ENCODE measurements at places on chromosomes 2 and 18.

GRCh38 chr2:67674668-67675067 is 277.5 kb downstream of the ETAA1 start:
- no peak for DNase-seq

- no peak for DNase-seq
These were observed 408.7 kb upstream of the TCF4 start for GRCh38 chr18:55996717-55997116.

DNA sequence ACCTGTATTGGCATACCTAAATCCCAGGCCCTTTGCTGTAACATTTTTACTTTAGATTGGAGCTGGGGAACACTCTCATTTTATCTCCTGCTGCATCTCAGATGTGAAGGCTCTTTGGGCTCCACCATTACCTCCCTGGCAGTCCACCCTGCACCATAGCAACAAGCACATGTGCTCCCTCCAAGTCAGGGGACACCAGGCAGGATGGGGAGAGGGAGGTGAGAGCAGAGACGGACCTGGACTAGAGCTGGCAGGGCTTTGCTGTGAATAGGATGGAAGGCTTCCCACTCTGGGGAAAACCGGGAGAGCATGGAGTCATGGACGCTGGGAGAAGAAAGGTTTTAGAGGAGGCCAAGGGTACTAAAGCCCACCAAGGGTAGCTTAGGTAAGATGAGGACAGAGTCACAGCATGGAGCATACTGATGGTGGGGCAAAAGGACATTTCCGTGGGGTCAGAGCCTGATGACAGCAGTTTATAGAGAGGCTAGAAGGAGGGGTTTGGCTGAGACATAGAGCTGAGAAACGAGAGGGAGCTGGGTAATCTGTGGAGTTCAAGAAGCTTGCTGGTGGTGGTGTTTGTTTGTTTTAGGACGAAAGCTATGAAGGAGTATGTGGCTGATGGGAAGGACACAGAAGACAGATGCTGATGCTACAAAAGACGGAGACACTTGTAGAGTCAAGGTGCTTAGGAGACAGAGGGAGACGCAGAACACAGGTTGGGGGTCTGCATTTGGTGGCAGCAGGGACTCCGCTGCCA is 134.8 kb downstream of the COL6A3 start:
- no peak for DNase-seq

DNA sequence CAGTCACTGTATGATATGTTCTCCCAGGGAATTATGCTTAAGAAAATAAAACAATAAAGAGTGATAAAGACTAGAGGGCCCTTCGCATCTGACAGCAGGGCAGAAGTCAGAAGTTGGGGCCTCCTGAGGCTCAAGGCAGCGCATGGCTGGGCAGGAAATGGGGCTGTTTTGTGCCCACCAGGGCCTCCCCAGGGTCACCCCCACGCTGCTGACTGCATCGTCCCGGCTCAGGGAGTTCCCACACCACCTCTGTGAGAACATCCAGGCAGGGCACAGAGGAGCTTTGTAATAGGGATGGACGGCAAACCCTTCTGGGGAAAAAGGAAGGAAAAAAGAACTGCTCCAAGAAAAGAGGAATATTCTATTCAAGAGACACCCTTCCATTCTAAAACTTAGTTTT is 41.2 kb downstream of the PAX3 start:
- no peak for DNase-seq

GRCh38 chr18:49241852-49242251 is 218.6 kb downstream of the DYM start:
- DNase-seq = no peak

DNA sequence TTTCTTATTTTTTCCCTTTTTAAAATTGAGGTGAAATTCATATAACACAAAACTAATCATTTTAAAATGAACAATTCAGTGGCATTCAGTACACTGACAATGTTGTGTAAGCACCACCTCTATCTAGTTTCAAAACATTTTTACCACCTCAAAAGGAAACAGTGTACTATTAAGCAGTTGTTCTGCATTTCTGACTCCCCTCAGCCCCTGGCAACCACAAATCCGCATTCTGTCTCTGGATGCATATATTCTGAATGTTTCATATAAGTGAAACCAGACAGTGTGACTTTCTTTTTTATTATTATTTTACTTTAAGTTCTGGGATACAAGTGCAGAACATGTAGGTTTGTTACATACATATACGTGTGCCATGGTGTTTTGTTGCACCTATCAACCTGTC is 19.2 kb upstream of the TANK start:
- no peak for DNase-seq

GRCh38 chr2:193581807-193582206 is 1387.1 kb upstream of the TMEFF2 start:
- DNase-seq = no peak

DNA sequence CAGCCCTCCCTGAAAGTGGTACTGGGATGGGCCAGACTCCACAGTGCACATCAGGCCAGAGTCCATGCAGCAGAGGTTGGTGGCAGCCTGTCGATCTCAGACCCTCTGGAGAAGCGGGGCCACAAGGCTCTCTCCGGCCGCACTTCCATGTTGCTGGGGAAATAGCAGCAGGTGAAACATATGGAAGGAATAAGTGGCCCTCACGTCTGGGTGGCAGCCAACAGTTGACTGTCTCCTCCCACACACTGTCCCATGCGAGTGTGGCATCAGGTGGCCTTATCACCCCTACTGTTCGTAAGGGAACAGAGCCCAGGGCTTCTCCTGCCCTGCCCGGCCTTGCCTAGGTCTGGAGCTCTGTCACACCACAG is 58.1 kb upstream of the FOSL2 start:
- no peak for DNase-seq

- DNase-seq = no peak
These were observed 83.5 kb downstream of the EIPR1 start for GRCh38 chr2:3294069-3294468.

DNA sequence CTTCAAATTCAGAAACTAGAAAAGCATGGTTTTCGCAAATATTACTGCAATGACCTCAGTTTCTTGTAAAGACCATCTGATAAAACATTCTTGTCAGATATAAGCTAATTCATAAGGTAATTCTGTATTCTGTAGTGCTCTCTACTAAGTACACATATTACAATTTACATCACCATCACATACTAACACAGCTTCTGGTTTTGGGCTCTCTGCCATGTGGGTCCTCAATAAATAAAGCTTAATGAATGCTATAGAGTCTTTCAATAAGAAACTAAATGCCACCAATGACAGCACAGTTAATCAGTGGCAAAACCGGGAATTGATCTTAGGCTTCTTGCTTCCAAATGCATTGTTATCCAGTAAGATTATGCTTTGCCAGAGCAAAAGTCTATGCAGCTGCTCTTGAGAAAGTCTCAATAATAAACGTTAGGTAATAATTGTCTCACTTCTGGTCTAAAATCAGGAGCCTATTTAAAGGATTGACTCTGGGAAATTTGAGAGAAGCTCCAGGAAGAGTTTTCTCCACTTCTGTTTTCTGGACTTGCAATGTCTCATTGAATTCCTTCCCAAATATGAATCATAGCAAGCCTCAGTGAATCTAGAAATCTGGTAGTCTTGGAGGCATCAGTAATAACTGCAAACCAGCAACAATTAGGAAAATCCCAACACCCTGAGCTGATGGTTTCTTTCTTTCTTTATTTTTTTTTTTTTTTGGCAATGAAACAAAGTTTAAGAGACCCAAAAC is 67.9 kb upstream of the RAPGEF4 start:
- DNase-seq = no peak

- DNase-seq = no peak
These were observed at the start of gene FAP for GRCh38 chr2:162243294-162243693. Gene FAP (minus strand): TSS chr2:162243445. CDS start chr2:162243327, 118 bp downstream.

- DNase-seq = no peak
These were observed 59.8 kb downstream of the LDAH start for GRCh38 chr2:20762945-20763683.

GRCh38 chr18:11999429-11999828 is 18.1 kb downstream of the IMPA2 start:
- DNase-seq = no peak

- DNase-seq = no peak
These were observed 90.3 kb downstream of the LRP2 start for GRCh38 chr2:169272010-169272409.

GRCh38 chr2:187403568-187404260 is 44.3 kb downstream of the CALCRL start:
- DNase-seq = no peak

GRCh38 chr2:74551530-74551929 is 2.2 kb downstream of the LOXL3 start:
- no peak for DNase-seq

DNA sequence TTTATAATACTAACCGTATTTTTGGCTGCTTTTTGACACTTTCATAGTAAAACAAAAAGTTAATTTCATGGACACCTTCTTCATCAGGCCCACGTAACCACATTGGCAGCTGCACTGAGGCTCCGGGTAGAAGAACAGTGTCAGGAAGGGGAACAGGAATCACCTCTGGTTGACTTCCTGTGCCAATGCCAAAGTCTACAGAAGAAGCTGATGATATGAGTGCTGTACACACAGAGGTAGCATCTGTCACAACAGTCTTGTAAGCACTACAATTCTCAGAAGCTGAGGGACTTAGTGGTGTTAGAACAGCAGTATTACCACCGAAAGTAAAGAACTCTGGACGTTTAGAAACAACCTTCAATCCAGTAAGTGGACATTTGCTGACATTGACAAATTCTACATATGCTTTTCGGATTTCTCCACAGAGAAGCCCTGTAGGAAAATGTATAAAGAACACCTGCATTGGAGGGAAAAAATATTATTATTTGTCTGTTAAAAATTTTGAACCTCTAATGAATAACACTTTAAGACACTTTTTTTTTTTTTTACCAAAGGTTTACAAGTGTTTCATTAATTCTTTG is 85.3 kb downstream of the TRAPPC8 start:
- DNase-seq = no peak

DNA sequence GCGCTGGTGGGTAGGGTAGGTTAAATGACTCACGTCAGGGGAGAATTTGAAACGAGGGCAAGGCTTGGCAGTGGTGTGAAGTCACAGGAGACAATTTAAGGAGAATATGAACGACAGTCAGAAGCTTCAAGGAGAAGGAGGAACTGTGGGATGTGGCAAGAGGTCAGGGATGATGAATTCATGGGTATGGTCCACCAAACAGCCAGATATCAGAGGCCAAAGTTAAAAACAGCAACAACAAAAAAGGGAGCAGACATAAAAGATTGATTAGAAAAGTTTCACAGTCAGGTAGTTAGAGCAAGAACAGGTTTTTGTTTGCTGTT is 1.4 kb upstream of the ZNF396 start:
- DNase-seq = no peak

- no peak for DNase-seq
These were observed 189.5 kb downstream of the MTCL1 start for GRCh38 chr18:8894823-8895222.

GRCh38 chr2:71154798-71155197 is 24.4 kb downstream of the MPHOSPH10 start:
- DNase-seq = no peak

- no peak for DNase-seq
These were observed 121.6 kb downstream of the GALNT1 start for GRCh38 chr18:35703043-35703688.

GRCh38 chr2:46973673-46974072 is 58.1 kb upstream of the MCFD2 start:
- DNase-seq = no peak

GRCh38 chr2:11764359-11764758 is 17.9 kb downstream of the LPIN1 start:
- DNase-seq = no peak

GRCh38 chr18:3151399-3152264 is 68.1 kb downstream of the MYOM1 start:
- DNase-seq = no peak

DNA sequence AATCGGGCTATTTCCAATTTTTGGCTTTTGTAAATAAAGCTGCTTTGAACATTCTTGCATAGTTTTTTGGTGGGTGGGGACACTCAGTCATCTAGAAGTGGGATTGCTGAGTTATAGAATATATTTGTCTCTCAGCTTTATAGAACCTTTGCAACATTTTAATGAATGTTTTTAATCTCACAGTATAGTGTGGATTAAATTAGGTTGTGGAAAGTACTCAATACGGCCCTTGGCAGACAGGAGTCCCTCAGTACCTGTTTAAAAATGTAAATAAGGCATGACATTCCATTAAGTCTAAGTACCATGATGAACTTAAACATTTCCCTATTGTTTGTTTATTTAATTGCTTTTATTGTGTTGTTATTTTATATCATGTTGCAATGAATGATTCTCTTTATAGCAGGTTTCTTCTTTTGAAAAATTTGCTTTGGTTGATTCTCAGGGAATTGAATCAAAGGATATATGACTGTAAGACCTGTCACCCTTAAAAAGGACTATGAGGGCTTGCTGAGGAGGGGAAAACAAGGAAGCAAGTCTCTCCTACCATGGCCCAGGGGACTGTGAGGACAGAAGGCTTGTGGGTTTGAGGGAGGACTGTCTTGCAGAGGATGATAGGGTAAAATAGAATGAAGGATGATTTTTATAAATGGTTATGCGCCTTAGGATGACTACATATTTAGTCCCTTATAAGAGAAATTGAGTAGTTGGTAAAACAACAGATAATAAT is 165.1 kb downstream of the RPIA start:
- no peak for DNase-seq

DNA sequence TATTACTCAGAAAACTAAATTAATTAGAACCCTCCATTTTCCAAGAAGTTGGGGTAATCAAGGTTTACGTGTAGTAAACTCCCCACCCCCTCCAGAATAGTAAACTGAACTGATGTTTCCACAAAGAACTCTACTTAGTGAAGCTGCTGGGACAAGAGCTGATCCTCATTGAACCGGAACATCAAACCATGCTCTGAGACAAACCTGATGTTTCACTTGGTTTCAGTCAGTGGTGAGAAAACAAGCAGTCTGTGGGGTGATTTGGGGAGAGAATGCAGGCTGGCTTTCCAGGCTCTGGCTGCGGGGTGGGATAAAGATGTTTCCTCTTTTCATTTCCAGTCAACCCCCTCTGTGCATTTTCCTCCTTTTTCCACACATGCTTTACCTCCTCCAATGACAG is 38.2 kb downstream of the CELF4 start:
- DNase-seq = no peak

GRCh38 chr2:32064021-32064601 is 755 bp downstream of the SPAST start:
- no peak for DNase-seq

- no peak for DNase-seq
These were observed 157.7 kb downstream of the COL4A4 start for GRCh38 chr2:227006189-227006897.

GRCh38 chr2:183292028-183292427 is 167.8 kb downstream of the NUP35 start:
- no peak for DNase-seq

DNA sequence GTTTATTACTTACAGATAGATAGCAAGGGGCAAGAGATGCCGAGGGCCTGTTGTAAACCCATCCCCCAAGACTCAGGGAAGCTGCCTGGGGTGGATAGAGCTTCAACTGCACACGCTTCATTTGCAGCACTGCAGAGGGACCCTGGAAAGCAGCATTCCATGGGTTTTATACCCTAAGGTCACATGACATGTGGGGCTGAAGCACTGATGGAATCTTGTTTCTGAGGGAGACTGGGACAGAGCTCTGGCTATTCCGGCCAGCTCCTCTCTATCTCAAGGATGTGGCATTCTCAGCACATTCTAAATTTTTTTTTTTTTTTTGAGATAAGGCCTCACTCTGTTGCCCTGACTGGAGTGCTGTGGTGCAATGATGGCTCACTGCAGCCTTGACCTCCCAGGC is 300.1 kb downstream of the MYCN start:
- no peak for DNase-seq

- DNase-seq = no peak
These were observed 11.2 kb downstream of the CTDP1 start for GRCh38 chr18:79690586-79691482.

Data from effector CD4-positive, alpha-beta T cell (primary cell).